AG04450 (cell line): ENCODE measurements at places on chromosomes 2 and 18. TPM values are rescaled to one million over a fixed set of nuclear protein-coding genes. Genes with fewer than 3 reads are reported as not detected.

- DNase-seq, result no peak
These were observed 8.9 kb downstream of the GDF7 start for GRCh38 chr2:20675701-20676352.

DNA sequence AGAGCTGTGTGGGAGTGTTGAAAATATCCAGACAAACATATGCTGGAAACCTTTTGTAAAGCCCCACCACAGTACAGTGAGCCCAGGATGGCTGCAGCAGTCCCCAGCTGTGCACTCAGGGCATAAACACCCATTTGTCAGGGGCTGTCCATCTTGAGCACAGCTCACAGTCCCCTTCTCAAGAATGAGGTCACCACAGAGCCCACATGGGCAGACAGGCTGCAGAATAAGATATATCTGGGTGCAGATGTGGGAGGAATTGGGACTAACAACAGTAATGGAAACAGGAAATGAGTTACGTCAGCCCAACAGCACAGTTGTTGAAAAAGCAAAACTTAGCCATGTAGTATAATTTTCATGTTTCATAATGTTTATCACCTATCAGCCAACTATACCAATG lies 219.6 kb downstream of the ETAA1 start:
- peak; percentile 86 for DNase-seq

- DNase-seq, result no peak
These were observed 58.5 kb upstream of the SLC16A14 start for GRCh38 chr2:230127195-230127594.

- DNase-seq, result no peak
These were observed 1348.0 kb upstream of the TMEFF2 start for GRCh38 chr2:193542762-193543161.

- peak; percentile 10 for DNase-seq
These were observed 36.1 kb upstream of the MRPL33 start for GRCh38 chr2:27735263-27735904.

DNA sequence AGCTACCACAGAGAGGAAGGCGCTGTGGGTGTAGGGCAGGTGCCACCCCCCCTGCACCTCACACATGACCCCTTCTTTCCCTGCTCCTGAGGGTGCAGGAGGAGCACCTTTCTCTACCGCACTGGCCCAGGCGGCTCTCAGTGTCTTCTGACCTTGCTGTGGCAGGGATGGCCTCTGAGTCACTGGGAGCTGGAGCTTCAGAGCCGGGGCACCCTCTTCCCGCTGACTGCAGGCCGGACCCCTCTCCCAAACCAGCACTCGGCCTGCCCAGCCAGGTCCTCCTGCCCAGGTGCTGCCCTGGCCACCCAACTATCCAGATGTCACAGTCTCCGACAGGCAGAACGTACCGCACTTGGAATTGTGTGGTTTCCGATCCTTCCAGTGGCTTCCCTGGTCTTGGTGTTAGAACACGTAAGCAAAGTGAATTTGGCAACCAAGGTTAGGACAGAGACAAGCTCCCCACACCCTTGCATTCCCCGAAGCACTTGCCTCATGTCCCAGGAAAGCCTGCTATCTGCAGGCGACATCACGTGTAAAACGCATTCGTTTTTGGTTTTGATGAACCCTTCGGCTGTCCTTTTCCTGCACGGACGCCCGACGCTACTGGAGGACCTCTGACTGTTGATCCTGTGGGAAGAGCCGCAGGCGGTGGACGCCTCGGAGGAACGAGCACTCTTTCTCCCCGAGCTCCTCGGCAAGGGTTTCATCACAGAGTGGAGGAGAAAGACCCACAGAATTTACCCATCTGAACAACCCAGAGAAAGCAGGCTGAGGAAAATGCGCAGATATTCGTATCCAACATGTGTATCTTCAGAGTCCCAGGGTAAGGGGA lies 24.7 kb upstream of the KCNG2 start:
- no peak for DNase-seq

GRCh38 chr2:239321596-239322415 lies 79.0 kb downstream of the HDAC4 start:
- no peak for DNase-seq

DNA sequence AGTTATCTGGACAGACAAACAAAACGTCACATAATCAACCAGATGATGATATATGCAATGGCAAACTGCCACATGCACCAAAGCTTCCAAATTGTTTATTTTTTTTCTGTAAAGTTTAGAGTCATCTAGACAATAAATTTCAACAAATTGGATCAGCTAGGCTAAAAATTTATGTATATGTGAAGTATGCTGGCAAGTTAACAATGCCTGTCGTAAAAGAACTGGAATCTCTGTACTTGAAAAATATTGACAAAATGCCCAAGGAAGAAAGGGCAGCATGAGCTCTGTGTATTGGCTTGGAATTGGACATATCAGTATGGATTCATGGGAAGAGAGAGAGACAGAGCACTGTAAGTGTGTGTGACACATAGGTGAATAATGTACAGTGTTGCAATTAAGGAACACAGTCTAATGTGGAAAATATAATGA lies 309.8 kb downstream of the ERBB4 start:
- DNase-seq, result no peak

- DNase-seq, result no peak
These were observed 390.7 kb downstream of the LRATD1 start for GRCh38 chr2:15023221-15023620.

- DNase-seq, result no peak
These were observed 86.8 kb downstream of the VRK2 start for GRCh38 chr2:58133395-58133794.

DNA sequence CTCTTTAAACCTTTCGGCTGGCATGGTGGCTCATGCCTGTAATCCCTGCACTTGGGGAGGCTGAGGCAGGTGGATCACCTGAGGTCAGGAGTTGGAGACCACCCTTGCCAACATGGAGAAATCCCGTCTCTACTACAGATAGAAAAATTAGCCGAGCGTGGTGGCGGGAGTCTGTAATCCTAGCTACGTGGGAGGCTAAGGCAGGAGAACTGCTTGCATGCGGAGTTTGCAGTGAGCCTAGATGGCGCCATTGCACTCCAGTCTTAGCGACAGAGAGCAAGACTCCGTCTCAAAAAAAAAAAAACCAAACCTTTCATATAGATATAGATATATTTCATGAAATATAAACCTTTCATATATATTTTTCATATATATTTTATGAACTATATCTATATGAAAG lies 864.7 kb downstream of the TRIB2 start:
- DNase-seq, result no peak

GRCh38 chr2:217440000-217440399 lies 562.8 kb downstream of the TNS1 start:
- DNase-seq, result no peak

DNA sequence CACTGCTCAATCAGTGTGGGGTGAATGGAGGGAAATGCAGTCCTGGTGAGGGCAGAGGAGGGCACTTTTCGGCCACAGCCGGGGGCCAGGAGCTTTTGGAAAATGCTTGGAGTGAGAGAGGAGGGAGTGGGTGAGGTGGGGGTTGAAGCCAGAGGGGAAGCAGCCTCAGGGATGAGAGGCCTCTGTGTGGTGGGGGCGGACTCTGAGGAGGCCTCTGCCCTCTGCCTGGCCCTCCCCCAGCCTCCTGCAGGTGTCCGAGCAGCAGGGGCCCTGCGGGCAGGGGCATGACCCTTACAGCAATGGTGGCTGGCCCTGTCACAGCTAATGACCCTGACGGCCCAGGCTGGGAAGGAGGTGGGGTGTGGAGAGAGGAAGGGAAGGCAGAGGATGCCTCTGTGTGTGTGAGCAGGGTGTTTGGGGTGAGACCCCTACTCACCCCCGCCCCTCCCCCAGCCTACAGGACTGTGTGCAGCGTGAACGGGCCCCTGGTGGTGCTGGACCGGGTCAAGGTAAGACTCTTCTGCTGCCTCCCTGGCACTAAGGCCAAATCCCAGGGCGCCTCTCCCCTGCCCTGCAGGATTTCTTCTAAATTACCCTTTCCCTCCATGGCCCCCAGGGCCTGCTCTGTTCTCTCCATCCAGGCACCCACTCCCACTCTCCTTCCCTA lies 7.6 kb downstream of the ATP6V1B1 start:
- no peak for DNase-seq

The IL18RAP gene
- 0.10 TPM in 1 of 2 replicates, not detected in the other for polyA plus RNA-seq

The LIPG gene
- polyA plus RNA-seq, result 0.11 and 0.19 TPM in 2 replicates

The KYNU gene
- polyA plus RNA-seq, result 4.0 and 4.5 TPM in 2 replicates

The IRS1 gene
- 32.9 and 36.6 TPM in 2 replicates for polyA plus RNA-seq

The CLEC4F gene
- polyA plus RNA-seq, result not detected in 2 replicates

The CAPG gene
- 70.5 and 97.8 TPM in 2 replicates for polyA plus RNA-seq

The LOXHD1 gene
- not detected in 2 replicates for polyA plus RNA-seq

The UCN gene
- 0.40 TPM in 1 of 2 replicates, not detected in the other for polyA plus RNA-seq

The HSPD1 gene
- 216 and 283 TPM in 2 replicates for polyA plus RNA-seq
